Fibroblast of skin of left quadriceps (primary cell): ENCODE measurements at places on chromosomes 3 and 15.

- DNase-seq: no peak
Measured at GRCh38 chr3:126153695-126154360, 26.6 kb downstream of the ALDH1L1 start.

DNA sequence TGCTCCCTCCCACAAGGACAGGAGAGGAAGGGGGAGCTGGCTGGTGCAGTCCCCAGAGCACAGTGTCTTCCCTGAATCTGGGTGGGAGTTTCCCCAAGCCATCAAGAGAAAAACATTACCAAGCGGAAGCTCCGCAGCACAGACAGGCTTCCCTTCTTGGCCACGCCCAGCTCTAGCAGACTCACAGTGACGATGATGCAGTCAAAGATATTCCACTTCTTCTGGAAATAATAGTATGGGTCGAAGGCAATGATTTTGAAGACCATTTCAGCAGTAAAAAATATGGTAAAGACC lies 76.7 kb downstream of the SCN10A start:
- no peak for DNase-seq

DNA sequence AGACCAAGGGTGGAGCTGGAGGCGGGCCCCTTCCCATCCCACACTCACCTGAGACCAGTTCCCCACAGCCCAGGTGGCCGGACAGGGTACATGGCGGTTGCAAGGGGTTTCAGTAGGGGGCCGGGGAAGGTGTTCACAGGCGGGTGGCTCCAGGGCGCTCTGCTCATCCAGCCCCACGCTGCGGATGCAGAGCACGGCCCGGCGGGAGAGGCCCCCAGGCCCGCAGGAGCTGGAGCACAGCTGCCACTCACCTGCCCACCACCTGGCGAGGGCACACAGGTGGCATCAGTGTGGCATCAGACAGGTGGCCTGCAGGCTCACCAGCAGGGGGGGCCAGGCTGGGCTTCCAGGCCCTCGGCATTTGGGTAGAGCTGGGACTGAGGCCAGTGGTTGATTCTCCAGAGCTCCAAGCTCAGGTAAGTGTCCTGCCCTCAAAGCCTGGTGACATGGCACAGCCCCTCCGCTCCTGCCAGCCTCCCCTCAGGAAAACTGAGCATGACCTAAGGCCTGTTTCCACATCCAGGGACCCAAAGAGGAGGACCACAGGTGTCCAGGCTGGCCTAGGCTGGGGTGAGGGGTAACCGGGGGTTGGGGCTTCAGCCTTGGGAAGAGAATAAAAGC lies 43.8 kb downstream of the ADAMTS7 start:
- no peak for DNase-seq

- DNase-seq: peak; percentile 12
Measured at GRCh38 chr15:44598892-44599291, 61.9 kb downstream of the EIF3J start.

- no peak for DNase-seq
Measured at GRCh38 chr3:107413264-107413663, 36.0 kb downstream of the CCDC54 start.

GRCh38 chr15:55630858-55631257 lies 42.7 kb upstream of the PYGO1 start:
- no peak for DNase-seq

- no peak for DNase-seq
Measured at GRCh38 chr3:132326251-132326650, 9.0 kb downstream of the ACP3 start.

GRCh38 chr15:96165081-96165480 lies 165.4 kb upstream of the NR2F2 start:
- DNase-seq: no peak

GRCh38 chr3:136235545-136235944 lies 14.6 kb upstream of the PCCB start:
- DNase-seq: no peak

DNA sequence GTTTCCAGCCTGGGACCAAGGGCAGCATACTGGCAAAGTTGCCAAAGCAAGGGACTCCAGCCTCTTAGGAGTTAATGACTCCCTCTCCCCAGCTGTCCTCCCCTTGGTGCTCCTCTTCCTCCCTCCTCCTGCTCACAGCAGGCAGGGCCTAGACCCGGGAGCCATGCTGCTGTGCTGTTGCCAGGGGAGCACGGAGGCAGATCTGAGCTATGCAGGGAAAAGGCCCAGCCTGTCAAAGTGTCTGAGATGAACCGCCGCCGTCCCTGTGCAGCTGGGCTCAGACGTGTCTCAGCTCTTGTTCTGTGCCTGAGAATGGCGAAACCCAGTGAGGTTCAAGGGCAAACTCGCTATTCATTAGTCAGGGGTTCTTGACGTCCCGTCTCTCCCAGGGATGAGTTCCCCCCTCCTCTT lies 60.8 kb upstream of the POLG start:
- no peak for DNase-seq

DNA sequence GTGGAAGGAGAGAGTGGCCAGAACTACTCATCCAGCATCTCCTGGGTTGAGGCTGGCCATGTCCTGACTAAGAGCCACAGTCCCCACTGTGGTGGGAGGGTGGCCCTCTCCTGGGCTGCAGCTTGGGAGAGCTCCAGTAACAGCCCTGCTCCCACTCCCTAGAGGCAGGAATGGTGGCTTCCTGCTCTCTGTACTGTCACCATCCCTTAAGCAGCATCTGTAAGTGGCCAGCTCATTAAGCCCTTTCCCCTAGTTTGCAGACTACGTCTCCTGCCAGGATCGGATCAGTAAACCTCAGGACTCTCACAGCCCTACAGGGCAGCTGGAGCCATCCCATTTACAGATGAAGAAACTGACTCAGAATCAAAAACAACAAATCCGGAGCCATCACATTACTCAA lies 30.5 kb downstream of the DNAJB8 start:
- DNase-seq: no peak

- DNase-seq: no peak
Measured at GRCh38 chr3:108388136-108389132, 92.1 kb downstream of the HHLA2 start.

DNA sequence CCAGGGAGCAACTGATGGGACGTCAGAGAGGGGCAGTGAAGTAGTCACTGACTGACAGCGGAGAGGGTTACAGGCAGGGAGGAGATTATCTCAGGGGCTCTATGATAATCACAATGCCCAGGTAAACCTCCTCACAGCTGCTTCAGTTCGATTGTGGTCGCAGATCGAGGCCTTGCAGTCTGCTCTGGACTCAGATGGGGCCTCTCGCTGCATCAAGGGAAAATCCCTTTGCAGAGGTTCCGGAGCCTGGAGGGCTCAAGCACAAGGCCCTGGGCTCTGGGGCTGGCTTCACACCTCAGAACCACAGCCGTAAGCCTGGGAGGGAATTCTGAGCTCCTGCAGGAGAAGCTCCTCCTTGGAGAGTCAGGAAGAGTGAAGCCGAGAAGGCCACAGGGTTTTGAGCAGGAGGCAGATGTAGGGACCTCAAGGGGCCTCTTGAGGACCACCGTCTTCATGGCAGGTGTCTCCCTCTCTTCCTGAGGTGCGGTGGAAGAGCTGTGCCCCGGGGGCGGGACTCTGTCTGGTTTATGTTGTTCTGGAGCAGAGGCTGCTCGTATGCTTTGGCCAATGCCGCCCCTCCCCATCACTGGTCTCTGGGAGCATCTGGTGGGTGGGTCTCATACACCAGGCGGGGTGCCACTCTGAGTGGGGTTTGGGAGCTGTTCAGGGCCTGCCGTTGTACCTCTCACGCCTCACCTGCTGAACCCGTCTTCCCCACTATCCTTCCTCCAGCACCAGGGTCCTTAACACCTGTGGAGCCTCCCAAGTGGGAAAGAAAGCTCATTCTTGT lies 19.5 kb upstream of the SNRPA1 start:
- DNase-seq: no peak

DNA sequence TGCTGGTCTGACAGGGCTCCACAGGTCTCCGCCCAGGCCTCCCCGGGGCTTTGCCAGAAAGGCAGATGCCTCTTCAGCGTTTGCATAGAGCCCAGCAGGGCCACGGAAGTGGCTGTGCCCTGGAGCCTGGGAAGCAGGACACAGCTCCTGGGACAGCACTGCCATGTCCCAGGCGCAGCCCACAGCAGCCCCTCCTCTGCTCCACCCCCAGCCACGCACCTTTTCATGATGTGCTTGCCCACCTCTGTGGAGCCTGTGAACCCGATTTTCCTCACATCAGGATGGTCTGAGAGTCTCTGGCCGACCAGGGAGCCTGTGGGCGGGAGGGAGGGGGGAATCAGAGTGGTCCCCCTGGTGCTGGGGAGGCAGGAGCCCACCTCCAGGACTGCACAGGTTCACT lies 33.9 kb upstream of the SLC41A3 start:
- no peak for DNase-seq

DNA sequence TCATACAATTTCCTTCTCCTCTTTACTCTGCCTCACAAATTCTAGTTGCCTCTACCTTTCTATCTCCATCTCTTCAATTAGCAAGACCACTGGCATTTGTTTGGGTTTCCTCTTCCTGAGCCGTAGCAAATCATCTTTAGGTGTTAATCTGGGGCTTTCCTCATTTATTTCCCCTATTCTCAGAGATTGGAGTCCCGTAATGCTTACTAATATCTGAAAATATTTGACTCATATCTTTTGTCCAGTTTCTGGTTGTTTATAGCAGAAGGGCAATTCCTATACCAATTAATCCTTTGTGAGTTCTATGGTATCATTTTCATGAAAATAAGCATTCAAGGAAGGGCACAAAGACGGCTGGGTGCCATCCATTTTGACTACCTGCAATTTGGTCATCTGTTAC lies 103.7 kb downstream of the NR2E3 start:
- DNase-seq: no peak

- no peak for DNase-seq
Measured at GRCh38 chr3:81152156-81152555, 609.3 kb downstream of the GBE1 start.

DNA sequence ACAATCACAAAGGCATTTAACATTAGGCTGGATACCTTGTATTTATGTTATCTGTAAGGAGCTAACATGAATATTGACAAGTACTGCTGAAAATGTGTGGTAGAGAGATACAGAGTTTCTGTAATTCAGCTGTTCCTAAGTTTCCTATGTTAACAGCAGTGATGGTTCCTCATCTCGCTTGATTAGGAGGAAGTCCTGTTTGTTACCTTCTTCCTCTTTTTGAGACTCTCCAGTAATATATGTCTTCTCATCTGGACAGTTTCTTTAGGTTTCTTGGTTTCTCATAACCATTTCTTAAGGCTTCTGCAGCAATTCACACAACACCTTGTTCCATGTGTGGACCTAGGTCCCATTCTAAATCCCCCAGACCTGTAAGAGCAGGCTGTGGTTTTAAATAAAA lies 11.4 kb upstream of the PEX5L start:
- DNase-seq: no peak

DNA sequence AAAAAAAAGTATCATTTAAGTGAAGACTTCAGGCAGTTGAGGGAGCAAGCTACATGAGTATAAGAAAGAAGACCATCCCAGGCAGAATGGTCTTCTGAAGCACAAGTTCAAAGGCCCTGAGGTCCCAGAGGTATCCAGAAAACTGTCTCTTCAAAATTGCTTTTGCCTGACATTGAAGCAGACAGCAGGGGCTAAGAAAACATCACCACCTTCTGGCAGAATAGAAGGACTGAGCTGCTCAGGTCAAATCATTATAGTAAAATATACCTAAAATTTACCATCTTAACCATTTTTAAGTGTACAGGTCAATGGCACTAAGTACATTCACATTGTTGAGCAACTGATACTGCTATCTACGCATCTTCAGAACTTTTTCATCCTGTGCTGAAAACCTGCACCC lies 16.4 kb downstream of the GPR160 start:
- DNase-seq: no peak

- no peak for DNase-seq
Measured at GRCh38 chr3:59832241-59832640, 782.4 kb upstream of the CFAP20DC start.

GRCh38 chr3:20488151-20488550 lies 302.1 kb upstream of the SGO1 start:
- peak; percentile 34 for DNase-seq

GRCh38 chr15:41925086-41925608 lies 31.3 kb upstream of the SPTBN5 start:
- no peak for DNase-seq

DNA sequence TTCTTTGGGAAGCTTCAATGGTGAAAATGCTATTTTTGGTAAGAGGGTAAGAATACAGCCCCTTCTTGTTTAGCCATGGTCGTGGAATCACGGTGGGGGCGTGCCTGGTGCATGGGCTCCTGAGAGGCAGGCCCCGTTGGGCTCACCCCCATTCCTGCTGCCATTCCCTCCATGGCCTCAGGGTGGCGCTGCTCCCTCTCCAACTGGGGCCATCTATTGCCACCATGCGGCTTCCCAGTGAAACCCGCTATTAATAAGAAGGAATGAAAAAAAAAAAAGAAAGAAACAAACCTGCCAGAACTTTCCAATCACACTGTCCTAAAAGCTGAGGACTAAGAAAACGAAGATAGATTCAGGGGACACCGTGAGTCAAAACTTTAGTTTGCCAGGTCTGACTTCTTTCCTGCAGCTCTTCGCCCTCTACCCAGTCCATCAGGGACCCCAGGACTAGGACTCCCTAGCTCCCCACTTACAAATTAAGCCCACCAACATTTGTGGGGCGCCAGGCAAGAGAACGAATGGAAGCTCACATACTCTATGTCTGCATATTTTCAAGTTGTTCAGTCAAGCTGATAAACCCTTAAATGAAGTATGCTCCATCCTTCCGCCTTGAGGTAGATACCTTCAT lies 30.6 kb upstream of the ABHD2 start:
- DNase-seq: peak; percentile 39

GRCh38 chr15:66254089-66254950 lies 770 bp upstream of the MEGF11 start:
- no peak for DNase-seq

DNA sequence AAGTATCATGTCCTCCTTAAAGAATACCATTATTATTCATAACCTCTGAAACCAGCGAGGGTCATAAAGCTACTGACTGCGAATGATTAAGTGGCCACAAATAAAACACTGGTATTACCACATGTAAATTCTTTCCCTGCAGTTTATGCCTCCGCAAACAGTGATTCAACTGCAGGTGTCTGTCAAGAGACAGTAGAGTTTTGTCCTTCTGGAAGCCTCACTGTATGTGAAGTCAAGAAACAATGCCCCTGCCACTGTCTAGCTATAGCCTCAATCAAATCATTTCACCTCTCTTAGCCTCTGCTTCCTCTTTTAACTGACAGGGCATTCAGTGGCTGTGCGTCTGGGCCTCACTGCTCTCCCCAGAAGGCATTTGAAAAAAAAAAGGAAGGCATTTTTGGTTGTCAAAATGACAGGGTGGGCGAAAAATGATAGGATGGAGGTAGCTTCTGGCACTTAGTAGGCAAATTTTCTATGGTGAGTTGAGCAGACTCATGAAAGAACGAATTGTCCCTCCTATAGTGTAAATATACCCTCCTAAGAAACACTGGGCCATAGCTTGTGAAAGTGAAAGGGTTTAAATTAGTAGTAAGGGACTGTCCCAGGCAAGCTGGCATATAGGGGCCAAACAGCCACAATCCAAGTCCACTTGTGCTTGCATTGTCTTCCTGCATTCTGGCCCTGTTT lies 66.7 kb downstream of the FILIP1L start:
- peak; percentile 82 for DNase-seq

DNA sequence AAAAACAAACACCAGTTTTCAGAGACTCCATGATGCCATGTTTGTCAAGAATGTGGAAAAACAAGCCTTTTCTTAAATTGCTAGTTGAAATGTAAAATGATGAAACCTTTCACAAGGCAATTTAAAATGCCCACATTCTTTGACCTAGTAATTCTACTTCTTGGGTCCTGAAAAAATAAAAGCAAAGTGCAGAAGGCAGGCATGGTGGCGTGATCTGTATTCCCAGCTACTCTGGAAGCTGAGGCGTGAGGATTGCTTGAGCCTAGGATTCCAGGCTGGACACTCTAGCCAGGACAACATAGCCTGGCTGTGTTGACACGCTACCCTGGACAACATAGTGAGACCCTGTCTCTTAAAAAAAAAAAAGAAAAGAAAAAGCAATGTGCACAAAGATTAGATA lies 4.3 kb upstream of the MORF4L1 start:
- DNase-seq: no peak

- DNase-seq: no peak
Measured at GRCh38 chr3:194814878-194815357, 129.2 kb downstream of the FAM43A start.
